Esophagus muscularis mucosa (tissue), 4 donors: ENCODE measurements at places on chromosomes 7 and 10. TPM values are rescaled to one million over a fixed set of nuclear protein-coding genes. Genes with fewer than 3 reads are reported as not detected.

Gene GHRHR
- total RNA-seq = not detected

Gene GALNT17
- 95.6 TPM for total RNA-seq

Gene GIMAP5
- total RNA-seq = 26.9 TPM

Gene GRM3
- not detected for total RNA-seq

Gene HOXA9
- not detected for total RNA-seq

Gene TEX47
- total RNA-seq = not detected
